HepG2 (cell line): ENCODE measurements at places on chromosomes 5 and 9. TPM values are rescaled to one million over a fixed set of nuclear protein-coding genes. Genes with fewer than 3 reads are reported as not detected.

Gene SPATA31C1
- not detected in 2 replicates for polyA plus RNA-seq

Gene CATSPER3
- 0.33 and 0.37 TPM in 2 replicates for polyA plus RNA-seq

GRCh38 chr9:121472446-121472845 is 27.2 kb downstream of the GGTA1 start:
- no peak for DNase-seq

Gene TEX10
- polyA plus RNA-seq: 13.5 and 18.1 TPM in 2 replicates

Gene TAS2R1
- polyA plus RNA-seq: not detected in 2 replicates
